Stomach (tissue), 19 donors: ENCODE measurements at places on chromosomes 6 and 20. TPM values are rescaled to one million over a fixed set of nuclear protein-coding genes. Genes with fewer than 3 reads are reported as not detected.
A peak's percentile ranks its signal among the peaks of the same experiment; 100 is the strongest.

- no peak for DNase-seq
These were observed 124.7 kb downstream of the QKI start for GRCh38 chr6:163539101-163539762.

DNA sequence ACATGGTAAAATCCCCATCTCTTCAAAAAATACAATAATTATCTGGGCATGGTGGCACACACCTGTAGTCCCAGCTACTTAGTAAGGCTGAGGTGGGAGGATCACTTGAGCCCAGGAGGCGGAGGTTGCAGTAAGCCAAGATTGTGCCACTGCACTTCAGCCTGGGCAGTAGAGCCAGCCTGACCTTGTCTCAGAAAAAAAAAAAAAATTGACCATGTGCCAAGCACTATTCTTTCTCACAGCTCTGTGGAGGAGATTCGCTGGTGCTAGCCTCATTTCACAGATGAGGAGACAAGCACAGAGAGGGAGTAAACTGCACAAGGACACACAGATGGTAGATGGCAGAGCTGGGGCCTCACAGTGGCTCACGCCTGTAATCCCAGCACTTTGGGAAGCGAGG lies 131.8 kb upstream of the JARID2 start:
- DNase-seq, result no peak

GRCh38 chr6:39610221-39610620 lies 115.0 kb downstream of the KIF6 start:
- DNase-seq, result no peak

- peak; percentile 73 for DNase-seq
These were observed 57.7 kb downstream of the SNX5 start for GRCh38 chr20:17910828-17911294.

GRCh38 chr20:15415908-15416307 lies 1078.5 kb upstream of the FLRT3 start:
- no peak for DNase-seq

- peak; percentile 32 for DNase-seq
These were observed 105.1 kb upstream of the HCRTR2 start for GRCh38 chr6:55069132-55069781.

- peak; percentile 26 for DNase-seq
These were observed 94.5 kb downstream of the HTR1B start for GRCh38 chr6:77368660-77369313.

DNA sequence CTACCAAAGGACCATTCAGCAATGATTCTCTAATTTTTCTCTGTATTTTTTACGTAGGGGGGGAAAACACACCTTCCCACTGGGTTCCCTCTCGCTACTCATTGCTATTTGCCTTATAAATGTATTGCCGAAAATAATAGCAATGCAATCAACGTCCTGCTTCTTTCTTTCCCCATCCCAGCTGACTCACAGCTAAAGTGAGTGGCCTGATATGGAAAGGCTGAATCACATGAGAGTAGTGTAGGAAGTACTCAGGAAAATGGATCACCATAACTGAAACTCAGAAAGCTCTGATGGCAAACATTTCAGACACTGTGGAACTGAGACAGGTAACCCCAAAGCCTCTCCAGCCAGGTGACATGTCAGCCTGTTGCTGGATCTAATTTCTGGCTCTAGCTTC lies 49.3 kb upstream of the SRPK1 start:
- DNase-seq, result no peak

DNA sequence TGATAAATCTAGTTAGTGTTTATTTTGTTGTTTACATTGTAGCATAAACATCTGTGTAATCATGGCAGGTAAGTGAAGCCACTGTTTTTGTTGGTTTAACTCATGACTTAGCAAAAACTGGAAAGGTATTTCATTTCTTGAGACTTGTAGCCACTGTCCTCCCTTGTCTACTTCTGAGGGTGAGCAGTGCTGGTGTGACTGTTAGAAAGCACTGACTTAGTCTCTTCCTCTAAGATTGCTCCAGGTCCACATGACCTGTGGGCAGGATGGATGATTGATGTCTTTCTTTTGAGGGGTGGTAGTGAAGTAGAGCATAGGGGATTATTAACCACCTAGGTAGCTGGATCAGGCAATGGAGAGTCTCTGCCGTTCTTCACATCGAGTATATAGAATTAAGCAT lies 203.8 kb downstream of the ARID1B start:
- no peak for DNase-seq

GRCh38 chr6:2863901-2864300 lies 22.2 kb upstream of the SERPINB1 start:
- DNase-seq, result no peak

DNA sequence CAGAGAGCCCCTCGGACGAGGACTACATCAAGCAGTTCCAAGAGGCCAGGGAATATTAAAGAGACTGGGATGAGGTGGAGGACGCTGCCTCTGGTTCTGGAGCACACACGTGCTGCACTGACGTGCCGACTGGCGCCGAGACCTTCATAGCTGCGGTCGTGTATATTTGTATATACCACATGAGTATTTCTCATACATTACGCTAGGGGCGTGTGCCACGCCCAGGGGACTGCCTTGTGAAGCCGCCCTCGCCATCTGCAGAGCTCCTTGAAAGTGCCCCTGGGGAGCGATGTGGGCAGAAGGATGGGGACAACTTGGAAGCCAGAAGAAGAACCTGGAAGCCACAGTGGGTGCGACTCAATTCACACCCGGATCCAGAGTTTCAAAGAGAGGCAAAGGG lies 78.3 kb downstream of the ISM1 start:
- no peak for DNase-seq

The CCN6 gene
- total RNA-seq, result not detected

The NFATC2 gene
- 31.9 TPM for total RNA-seq

The C6orf47 gene
- 12.9 TPM for total RNA-seq

The IMPG1 gene
- total RNA-seq, result not detected

The NTSR1 gene
- not detected for total RNA-seq

The RSPO4 gene
- not detected for total RNA-seq

The AHCY gene
- 88.8 TPM for total RNA-seq

The CST2 gene
- 1.3 TPM for total RNA-seq

The PNPLA1 gene
- total RNA-seq, result not detected

The LRRC73 gene
- 0.55 TPM for total RNA-seq
